ENCODE measurements at places on chromosomes 12 and 14.

- no peak for DNase-seq
These were observed 64.2 kb downstream of the ERGIC2 start for GRCh38 chr12:29316752-29317151.

DNA sequence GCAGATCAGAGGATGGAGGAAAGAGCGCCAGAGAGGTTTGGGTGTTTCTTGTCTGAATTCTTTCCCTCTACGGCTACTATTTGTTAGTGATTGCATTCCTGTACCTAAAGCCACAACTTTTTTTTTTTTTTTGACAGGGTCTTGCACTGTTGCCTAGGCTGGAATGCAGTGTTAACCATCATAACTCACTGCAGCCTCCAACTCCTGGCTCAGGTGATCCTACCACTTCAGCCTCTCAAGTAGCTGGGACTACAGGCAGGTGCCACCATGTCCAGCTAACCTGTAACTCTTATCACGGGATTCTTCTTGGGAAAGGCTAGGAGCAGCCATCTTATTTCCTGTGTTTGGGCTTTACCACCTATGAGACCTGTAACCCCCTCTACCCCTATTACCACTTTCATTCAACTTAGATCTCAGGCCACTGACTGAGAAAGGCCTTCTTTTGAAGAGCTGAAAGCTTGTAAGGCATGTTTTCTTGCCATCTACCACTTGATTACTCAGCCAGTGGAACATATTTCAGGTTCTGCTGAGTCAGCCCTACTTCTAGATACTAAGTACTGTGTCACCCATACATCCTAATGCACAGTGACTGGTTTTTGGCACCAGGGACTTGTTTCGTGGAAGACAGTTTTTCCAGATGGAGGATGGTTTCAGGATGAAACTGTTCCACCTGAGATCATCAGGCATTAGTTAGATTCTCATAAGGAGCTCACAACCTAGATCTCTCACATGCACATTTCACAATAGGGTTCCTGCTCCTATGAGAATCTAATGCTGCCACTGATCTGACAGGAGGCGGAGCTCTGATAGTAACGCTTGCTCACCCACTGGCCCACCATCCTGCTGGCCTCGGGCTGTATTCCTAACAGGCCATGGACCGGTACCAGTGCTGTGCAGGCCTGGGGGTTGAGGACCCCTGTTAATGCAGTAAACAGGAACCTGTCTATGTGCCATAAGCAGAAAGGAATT is 6.9 kb downstream of the VEZT start:
- peak; percentile 75 for DNase-seq

DNA sequence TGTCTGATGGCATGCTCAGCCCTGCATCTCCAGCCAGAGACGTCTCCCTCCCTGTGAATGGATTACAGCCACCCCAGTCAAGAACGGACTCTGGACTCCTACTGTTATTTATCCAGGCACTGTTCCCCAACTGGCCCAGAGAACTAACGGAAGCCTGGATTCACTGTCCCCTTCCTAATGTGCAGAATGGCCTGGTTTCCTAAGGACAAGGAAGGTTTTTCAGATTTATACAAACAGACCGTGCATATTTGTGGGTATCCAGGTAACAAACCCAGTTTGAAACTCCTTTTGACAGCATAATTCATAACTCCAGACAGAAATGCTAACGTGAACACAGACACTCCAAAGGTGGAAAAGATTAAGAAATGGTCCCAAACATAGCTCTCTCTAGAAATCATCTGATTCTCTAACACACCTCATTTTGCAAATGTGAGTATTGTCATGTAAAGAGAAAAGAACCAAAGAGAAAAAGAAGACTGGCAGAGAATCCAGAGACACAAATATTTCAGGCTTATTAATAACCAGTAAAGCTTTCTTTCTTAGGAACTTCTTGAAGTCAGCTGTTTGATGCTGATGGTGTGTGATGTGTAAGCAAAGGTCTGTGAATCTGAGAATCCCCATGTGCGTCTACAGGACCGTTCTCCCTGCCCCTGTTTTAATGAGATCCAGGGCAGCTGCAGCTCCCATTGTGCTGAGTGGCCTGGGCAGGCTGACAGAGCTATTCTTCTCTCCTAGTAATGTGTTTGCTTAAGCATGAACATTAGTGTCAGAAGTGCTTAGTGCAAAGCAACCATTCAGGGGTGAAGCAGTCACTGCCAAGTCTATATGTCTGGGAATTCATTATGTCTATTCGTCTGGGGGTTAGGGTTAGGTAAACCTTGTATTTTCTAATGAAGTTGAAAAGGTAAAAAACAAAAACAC is 86.8 kb upstream of the HIF1A start:
- DNase-seq, result peak; percentile 95

- DNase-seq, result no peak
These were observed 8.6 kb downstream of the ASB2 start for GRCh38 chr14:93967637-93968250.

GRCh38 chr14:69441948-69442347 is 42.6 kb upstream of the PLEKHD1 start:
- no peak for DNase-seq

- DNase-seq, result no peak
These were observed 73.5 kb upstream of the ARHGAP5 start for GRCh38 chr14:32003585-32003984.

DNA sequence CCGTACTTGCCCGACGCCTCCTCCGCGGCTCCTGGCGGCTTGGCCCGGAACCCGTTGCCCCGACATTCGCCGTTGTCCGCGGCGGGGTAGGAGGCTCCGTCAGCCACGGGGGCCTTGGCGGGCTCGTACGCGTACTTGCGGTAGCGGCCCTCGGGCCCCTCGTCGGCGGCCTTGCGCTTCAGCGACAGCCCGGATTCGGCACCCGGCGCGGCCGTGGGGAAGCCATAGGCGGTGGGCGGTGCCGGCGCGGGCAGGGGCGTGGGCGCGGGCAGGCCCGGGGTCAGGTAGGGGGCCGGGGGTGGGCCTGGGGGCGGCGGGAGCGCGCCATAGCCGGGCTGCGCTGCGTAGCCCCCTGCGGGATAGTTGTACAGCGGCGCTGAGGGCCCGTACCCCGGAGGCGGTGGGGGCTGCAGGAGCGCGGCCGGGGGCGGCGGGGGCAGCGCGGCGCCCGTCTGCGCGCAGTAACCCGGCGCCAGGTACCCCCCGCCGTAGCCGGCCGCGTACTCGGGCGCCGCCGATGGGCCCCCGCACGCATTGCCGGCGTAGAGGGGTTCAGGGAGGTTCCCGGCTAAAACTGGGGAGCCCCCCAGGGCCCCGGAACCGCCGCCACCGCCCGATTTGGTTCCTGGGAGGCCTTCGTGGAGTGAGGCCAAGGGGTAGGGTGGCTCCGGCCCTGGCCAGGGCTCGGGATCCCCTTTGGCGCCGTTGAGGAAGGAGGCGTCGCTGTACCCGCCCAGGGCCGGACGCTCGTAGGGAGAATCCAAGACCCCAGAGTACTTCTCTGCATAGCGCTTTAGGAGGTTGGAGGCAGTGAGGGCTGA is 26.9 kb downstream of the FIGNL2 start:
- DNase-seq, result no peak

DNA sequence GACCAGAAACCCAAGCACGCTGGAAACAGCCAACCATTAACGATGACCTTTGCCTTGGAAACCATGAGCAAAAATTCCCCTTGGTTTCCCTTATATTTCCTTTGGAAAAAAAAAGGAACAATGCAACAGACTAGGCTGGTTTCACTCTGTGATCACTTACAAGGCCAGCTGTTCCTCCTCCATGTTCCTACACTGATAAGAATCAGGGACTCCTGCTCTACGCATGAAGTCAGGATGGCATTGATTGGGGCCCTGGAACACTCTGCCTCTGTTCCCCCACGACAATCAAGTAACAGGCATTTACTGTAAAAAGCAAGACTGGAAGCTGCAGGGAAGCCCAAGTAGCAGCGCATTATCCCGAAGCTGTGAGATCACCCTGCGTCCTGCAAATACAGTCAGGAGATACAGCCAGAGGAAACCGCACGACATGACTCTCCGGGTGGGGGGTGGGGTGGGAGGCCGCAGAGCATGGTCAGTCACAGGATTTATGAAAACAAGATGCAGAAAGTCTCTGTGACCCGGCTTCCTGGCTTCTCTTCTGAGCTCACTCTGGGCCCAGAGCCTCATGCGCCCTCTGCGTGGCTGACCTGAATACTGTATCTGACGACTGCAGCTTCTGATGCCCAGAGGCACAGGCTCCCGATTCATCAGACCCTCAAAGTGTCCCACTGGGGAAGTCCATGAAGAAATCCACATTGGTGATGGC is 31.1 kb downstream of the SSH1 start:
- no peak for DNase-seq

DNA sequence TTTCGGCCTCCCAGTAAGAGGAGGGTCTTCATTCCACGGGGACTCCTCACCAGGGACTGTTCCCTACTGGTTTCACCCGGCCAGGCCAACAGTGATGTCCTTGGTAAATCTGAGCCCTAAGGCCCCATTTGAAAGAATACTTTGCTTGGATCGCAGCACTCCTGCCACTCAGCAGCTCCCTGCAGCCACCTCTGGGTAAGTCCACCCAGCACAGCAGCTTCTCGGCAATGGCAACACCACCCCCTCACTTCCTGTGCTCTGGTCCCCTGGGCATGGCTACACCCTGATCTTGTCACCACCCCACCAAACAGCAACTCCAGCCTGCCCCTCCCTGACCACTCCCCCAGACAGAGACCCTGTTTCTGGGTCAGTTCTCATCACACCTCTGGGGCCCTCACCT is 100.3 kb downstream of the SETD3 start:
- DNase-seq, result no peak

DNA sequence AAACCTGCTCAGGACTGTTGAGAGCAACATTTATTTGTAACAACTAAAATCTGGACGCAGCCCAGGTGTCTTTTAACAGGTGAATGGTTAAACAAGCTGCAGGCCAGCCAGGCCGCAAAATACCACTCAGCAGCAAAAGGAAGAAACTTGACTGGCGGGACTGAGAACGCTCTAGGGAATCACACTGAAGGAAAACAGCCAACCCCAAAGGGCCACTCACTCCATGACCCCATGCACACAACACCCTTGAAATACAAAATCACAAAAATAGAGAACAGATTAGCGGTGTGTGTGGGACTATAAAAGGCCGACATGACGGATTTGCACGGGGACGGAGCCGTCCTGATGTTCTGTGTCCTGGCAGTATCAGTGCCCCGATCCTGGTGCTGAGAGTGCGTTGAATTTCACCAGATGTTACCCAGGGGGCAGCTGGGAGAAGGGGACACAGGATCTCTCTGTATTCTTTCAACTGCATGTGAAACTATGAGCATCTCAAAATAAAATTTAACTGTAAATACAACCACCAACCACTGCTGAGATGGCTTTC is 23.0 kb downstream of the VPS37B start:
- DNase-seq, result peak; percentile 74

- no peak for DNase-seq
These were observed 198.8 kb downstream of the DAD1 start for GRCh38 chr14:22390195-22390594.

DNA sequence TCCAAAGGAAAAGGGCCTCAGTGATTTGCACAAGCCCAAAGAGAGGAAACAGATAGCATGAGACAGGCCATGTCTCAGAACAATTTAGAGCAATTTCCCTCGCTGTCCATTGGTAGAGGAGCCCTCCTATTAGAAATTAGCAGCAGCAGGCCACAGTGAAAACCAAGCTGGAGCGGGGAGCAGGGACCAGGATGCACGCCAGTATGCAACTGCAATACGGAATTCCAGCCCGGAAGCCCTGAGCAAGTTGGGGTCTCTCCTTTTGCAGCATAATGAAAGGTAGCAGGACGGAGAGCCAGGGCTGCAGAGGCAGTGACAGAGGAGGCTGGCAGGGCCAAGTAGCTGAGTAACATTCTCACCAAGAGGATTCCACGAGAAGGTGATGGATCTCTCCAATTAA is 84.9 kb upstream of the CLMN start:
- DNase-seq, result no peak

DNA sequence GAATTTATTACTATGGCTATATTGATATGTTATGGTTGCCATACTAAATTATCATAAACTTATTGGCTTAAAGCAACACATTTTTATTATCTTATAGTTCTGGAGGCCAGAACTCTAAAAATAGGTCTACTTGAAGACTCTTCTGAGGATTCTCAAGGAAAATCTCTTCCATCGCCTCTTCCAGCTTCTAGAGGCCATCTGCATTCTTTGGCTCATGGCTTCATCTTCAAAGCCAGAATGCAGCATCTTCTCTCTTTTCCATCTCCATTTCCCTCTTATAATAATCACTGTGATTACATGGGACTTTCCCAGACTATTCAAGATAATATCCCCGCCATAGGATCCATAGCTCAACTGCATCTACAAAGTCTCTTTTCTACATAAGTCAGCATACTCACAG is 385.4 kb downstream of the RMST start:
- DNase-seq, result no peak

- no peak for DNase-seq
These were observed 66.1 kb downstream of the SIX6 start for GRCh38 chr14:60575008-60575407.

GRCh38 chr12:30882706-30883105 is 43.8 kb upstream of the TSPAN11 start:
- DNase-seq, result no peak

GRCh38 chr14:64520699-64521098 is 16.1 kb downstream of the ZBTB1 start:
- no peak for DNase-seq

GRCh38 chr12:47887529-47887928 is 17.3 kb downstream of the VDR start:
- no peak for DNase-seq

DNA sequence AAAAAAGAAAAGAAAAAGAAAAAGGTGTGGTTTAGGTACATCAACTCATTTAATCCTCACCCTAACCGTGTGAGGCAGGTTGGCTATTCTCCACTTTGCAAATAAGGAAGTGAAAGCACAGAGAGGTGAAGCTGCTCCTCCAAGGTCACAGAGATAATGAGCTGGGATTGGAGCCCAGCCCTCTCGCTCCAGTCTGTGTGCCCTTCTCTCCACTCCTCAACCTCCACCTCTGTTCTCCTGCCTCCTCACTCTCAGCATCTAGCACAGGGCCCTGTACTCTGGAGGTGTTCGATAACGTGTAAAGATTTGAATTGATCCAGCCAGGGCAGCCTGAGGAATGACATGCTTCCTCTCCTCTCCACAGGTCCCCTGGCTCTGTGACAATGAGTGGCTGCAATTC is 502.3 kb downstream of the TMEM132D start:
- no peak for DNase-seq

DNA sequence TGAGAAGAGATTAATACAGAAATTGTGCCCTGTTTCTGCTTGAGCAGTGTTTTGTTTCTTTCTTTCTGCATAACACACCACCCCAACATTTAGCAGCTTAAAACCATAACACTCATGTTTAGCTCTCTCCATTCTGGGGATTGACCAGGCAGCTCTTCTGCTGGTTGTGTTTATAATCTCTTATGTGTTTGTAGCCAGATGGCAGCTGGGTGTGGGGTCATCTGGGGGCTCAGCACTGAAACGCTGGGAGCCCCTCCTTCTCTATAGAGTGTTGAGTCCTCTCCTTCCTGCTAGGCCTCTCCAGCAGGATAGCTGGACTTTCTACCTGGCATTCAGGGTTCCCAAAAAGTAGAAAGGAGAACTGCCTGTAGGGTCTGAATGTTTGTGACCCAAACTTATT is 270.6 kb downstream of the TTC8 start:
- no peak for DNase-seq
